ENCODE measurements at places on chromosomes 2 and 18.

DNA sequence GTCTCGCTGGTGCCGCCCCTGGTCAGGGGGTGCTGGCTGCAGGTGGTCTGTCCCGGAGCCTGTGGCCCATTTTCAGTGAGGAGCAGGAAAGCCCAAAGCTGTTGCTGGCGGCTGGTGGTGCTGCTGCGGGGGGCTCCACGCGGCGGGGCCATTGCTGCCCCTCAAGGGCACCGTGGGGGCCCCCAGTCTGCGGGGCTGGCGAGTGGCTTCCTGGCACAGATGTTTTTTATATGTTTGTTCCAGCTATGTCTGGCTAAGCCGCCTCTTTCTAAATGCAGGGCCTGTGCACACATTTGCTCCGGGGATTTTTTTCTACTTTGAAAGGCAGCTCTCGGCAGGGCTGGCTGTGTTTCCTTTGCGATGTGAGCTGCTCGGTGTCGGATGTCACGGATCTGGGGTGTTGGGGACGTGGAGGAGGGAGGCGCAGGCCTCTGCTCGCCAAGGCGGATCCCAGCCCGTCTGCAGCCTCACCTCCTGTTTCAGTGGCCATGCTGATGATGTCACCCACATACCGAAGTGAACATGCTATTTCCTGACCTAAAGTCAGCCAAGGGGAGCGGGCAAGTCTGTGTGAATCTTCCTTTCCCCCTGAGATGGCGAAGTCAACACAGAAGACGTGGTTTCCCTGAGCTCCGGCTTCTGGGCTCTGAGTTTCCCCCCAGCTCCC is 112.0 kb upstream of the CTDP1 start:
- DNase-seq, result peak; percentile 90

DNA sequence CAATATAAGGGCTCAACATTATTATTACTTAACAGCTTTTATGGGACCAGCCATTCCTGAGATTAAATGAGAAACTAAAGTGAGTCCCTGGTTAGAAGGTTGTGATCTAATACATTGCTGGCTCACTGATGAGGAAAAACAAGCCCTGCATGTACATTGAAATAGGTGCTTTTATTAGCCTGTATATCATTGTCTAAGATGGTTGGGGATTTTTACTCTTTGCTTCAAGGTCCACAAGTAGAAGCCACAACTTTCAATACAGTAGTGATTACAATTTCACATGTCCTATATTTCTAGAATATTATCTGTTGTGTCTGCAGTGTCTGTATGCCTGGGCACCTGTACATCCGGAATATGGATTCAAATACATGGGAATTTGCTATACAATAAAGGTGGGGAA is 104.1 kb upstream of the FZD5 start:
- DNase-seq, result no peak

DNA sequence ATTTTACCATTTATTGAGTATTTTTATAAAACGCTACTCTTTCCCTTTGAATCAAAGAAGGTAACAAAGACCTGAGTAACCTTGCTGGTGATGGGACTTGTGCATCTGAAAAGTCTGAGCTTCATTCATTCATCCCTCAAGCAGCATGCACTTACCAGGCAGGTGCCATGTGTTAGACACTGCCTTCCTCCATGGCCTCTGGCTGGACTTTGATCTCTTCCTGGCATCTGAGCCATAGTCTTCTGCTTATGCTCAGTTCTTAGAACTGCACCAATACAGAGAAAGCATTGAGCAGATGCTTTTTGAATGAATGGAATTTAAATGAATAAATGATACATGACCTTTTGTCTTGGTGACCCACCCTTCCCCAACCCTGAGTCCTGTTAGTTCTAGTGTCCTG is 251.4 kb upstream of the COPS8 start:
- no peak for DNase-seq

DNA sequence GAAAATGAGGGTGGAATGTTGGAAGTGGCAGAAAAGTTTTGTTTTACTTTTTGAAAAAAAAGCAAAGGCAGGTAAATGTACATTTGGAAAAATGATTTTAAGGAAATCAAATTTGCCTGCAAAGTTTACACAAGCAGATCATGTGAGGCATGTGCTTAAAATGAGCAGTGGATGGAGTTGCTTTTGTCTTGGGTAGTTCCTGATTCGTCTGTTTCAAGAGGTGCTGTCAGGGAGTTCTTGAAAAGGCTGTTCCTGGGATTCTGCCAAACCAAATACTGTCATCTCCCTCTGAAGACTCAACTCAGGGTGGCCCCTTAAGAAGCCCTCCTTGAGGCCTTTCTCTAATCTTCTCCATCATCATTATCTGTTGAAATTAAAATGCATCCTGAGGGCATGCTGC is 59.0 kb downstream of the TACR1 start:
- no peak for DNase-seq

GRCh38 chr2:133829450-133830020 is 261.3 kb upstream of the NCKAP5 start:
- no peak for DNase-seq

DNA sequence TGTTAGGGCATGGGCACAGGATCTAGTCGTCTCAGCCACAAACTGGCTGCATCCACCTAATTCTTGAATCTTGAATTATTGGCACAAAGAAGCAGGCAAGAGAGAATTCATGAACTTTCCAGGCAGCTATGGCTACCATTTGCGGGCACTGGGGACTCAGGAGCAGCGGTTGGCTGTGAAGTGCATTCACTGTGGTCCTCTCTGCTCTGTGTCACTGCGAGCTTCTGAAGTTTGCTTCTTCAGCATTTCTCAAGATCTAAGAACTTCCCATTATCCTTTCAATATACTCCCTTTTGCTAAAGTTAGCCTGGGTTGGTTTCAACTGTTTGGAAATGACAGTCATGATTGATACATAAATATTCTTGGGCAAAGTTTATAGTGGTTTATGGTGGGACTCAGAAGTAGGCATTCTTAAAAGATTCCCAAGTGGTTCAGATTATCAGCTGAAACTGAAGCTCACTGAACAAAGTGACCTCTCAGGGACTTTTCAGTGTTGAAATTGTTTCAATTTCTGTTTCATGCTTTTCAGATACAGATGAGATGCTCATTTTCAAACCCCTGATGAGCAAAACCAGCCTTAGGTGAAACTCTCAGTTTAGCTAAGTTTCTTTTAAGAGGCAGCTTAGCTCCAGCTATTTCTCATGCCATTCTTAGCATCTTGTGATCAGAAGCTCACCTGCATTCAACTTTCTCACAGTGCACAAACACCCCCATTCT is 1258.3 kb upstream of the GYPC start:
- no peak for DNase-seq

- no peak for DNase-seq
These were observed 130.0 kb downstream of the EPHA4 start for GRCh38 chr2:221442128-221442527.

DNA sequence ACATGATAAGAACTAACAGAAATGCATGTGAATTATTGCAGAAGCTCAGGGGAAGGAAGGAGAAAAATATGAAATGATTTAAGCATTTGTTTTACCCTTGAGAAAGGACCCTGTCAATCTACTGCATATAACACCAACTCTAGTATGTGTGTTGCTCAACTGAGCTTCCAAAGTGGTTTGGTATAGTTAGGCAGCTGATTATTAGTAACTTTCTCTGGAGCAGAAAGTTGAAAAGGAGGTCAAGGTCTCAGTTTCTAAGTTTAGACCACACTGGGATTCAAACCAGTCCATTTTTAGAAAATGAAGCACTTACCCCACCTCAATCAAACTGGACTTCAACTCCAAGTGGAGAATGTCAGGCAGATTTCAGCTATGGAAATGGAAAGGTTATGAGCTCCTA is 123.3 kb upstream of the CDC42EP3 start:
- DNase-seq, result no peak

DNA sequence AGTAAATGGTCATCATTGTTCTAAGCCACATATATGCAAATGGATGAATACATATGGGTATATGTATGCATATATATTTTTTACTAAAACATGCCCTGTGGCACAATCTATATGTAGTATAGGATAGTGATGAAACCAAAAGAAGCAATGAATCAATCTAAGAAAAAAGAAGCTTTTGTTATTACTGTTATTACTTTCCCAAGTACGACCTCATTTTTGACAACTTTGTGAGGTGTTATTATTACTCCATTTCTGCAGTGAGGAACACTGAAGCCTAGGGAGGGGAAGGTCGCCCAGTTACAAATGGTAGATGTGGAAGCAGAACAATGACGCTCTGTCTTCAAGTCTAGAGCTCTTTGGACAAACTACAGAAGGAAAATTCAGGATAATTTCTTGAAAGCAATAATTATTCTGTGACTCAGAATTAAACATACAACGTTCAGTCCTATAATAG is 38.3 kb downstream of the STAT4 start:
- no peak for DNase-seq

DNA sequence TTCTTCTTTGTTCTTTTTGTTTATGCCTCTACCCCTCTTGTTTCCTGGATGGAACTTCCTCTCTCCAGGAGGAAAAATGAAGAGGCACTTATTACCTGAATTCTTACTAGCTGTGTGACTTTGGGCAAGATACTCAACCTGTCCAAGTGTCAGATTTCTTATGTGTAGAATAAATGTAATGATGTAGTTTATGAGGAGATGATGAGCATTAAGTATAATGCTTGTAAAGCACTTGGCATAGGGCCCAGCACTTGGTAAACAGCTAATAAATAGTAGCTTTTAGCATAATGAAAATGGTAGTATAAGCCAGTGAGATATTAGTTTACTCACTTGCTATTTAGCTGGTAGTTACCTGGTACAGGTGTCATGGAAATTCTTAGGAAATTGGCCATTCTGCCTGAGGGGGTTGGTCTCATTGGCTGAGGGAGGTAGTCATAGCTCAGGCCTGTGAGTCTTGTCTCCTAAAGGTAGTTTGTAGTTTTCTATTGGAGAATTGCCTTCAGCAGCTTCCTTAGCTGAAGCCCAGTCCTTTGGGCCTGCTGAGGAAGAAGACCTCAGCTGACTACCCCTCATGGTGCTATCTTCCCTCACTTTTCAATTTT is 133.4 kb upstream of the NABP1 start:
- no peak for DNase-seq

- DNase-seq, result no peak
These were observed 7.4 kb upstream of the IGFBP5 start for GRCh38 chr2:216702756-216703155.

- DNase-seq, result no peak
These were observed 34.5 kb downstream of the MERTK start for GRCh38 chr2:111932841-111933291.

- no peak for DNase-seq
These were observed 83.4 kb upstream of the NARS1 start for GRCh38 chr18:57705011-57705410.

DNA sequence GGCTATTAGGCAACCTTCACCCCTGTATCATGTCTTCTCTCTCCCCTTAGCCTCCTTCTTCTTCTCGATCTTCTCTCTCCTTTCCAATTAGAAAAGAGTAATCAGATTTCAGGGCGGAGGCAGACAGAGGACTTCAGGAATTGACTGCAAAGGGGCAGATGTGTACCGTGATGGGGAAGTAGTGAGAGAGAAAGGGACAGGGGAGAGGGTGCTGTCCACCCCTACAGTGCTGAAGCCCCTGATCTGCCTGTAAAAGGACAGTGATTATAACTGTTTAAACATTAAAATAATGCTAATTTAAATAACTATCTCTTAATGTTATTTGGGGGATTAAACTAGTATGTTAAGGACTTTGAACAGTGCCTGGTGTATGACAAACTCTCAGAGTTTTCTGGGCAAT is 178.5 kb downstream of the ACTR3 start:
- DNase-seq, result no peak

DNA sequence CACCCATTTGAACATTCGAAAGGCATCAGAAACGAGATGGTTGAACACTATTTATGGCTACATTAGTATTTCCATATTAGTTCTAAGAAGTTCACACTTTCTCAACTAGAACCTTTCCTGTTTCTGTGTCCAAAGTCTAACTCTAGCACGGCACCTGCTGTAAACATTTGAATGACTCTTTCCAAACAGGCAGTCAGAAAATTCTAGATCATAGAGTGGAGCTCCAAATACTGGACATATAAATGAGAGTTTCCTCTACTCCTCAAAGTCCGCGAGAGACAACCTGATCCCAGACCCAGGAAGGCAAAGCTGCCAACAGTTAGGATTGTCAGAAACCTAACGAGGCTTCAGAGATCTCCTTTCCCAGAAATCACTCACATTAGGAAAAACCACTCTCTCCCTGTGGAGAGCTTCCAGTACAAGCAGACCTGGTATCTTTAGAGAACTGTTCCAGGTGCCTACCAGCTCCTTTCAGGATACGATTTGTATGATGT is 10.6 kb downstream of the RND3 start:
- peak; percentile 36 for DNase-seq

GRCh38 chr2:240355962-240356361 is 79.5 kb upstream of the GPC1 start:
- no peak for DNase-seq

DNA sequence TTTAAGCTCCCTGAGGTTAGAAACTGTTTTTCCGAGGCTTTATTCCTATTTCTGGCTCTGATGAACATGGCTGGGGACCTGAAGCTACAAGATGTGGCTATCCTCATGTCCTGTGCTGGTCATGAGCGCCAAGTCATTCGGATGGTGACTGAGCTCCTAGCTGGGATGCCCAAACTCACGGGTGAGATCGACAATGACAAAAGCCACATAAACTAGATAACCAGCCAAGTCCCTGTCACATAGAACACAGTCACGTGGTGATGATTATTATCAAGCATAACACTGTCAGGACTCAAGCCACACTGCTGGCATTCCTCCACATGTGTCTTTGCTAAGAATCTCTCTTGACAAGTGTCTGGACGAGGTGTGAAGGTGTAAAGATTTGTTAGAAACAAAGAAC is 274.9 kb downstream of the CLIP4 start:
- no peak for DNase-seq

DNA sequence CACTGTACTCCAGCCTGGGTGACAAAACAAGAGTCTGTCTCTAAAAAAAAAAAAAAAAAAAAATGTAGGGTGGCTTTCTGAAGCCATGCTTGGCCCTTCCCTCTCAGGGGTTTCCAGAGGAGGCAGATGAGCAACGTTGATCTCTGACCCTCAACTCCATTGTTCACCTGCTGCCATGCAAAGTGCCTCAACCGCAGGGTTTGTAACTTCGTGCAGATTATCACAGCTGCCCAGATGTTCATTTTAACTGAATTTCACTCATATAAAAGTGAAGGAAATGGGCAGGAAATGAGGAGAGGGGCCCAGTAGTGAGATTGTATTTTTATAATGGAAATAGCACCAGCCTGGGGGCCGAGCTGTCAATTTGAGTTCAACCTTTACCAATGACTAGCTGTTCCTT is 14.9 kb upstream of the B3GNT2 start:
- no peak for DNase-seq

- DNase-seq, result no peak
These were observed 83.4 kb downstream of the XDH start for GRCh38 chr2:31331156-31331555.

DNA sequence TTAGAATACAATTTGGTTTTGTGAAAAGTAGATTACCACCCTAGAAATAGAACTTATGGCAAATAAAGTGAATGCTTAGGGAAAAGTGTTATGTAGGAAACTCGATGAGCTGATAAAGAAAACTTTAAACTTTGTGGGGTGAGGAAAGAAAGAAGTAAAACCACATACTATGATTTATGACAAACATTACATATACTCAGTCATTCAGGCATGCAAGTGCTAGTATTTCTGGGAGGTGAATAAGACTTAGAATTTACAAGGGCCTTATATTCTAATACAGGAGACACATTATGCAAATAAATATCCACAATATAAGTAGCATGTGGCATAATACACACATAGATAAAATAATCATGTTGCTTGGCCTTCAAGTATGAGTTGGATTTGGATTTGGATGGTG is 618.1 kb downstream of the XIRP2 start:
- DNase-seq, result peak; percentile 50
